ENCODE measurements at places on chromosomes 11 and 22. TPM values are rescaled to one million over a fixed set of nuclear protein-coding genes. Genes with fewer than 3 reads are reported as not detected.

Gene TRIM49
- not detected for total RNA-seq

Gene SMIM38
- 0.85 TPM for total RNA-seq

Gene HBG1
- not detected for total RNA-seq

Gene TNNT3
- total RNA-seq: not detected

Gene NXPE2
- total RNA-seq: not detected

Gene ANO9
- not detected for total RNA-seq

Gene OR52H1
- total RNA-seq: 0.56 TPM

Gene APOL6
- total RNA-seq: 18.6 TPM

Gene SERHL2
- total RNA-seq: 3.6 TPM

Gene KCNJ4
- not detected for total RNA-seq

Gene SELENOH
- 77.5 TPM for total RNA-seq

Gene NELL1
- not detected for total RNA-seq

Gene CBLIF
- not detected for total RNA-seq

Gene OR10D3
- total RNA-seq: not detected
